ENCODE measurements at places on chromosomes 3 and 15. TPM values are rescaled to one million over a fixed set of nuclear protein-coding genes. Genes with fewer than 3 reads are reported as not detected.

DNA sequence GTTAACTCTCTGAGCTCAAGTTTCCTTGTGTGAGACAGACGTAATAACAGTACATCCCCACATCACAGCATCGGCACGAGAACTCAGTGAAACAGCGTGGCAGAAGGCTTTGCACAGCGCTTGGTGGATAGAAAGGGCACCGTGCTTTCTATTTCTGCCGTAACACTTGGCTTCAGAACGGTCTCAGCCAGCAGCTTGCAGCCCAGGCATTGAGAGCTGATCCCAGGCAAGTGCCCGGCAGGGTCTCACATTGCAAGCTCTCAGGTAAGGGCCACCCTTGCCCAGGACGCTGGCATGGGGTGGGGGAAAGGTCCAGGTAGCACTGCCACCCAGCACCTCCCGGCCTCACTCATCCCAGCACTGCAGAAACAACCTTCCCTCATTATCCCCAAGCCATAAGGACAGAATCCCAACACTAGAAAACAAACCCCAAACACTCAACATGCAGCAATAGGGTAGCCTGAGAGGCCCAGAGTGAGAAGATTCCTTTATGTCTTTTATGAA, 70.5 kb upstream of the ITGA11 start:
- no peak overlapping the region for H3K4me3 ChIP-seq
- H3K27me3 ChIP-seq, result peaks cover 19% of the 10 kb centered on the region
- no peak for DNase-seq
- H3K27ac ChIP-seq, result no peak overlapping the region
- no peaks in the 10 kb centered on the region for H3K36me3 ChIP-seq

- H3K27ac ChIP-seq, result no peak overlapping the region
- peaks cover 25% of the 10 kb centered on the region for H3K27me3 ChIP-seq
- no peaks in the 10 kb centered on the region for H3K4me1 ChIP-seq
Observed at GRCh38 chr3:16171009-16171408, 3.5 kb upstream of the GALNT15 start.

DNA sequence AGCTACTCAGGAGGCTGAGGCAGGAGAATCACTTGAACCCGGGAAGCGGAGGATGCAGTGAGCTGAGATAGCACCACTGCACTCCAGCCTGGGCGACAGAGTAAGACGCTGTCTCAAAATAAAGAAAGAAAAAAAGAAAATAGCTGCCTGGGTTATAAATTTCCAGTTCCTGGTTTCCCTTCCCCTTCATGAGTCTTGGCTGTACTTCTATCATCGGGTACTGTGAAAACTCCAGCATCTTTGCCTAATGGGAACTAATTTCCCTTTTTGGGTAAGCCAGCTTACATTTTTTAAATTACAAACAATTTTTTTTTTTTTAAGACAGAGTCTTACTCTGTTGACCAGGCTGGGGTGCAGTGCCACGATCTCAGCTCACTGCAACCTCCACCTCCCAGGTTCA, 15.0 kb downstream of the DENND4A start:
- no peak overlapping the region for H3K27ac ChIP-seq
- H3K36me3 ChIP-seq, result peaks cover 27% of the 10 kb centered on the region
- H3K4me1 ChIP-seq, result peaks cover 38% of the 10 kb centered on the region
- no peak for DNase-seq

- no peak overlapping the region for H3K27ac ChIP-seq
- no peaks in the 10 kb centered on the region for H3K36me3 ChIP-seq
- H3K4me1 ChIP-seq, result no peaks in the 10 kb centered on the region
- DNase-seq, result no peak
- peaks cover 4% of the 10 kb centered on the region for H3K27me3 ChIP-seq
Observed at GRCh38 chr3:44886561-44886960, 12.2 kb downstream of the TGM4 start.

- no peak overlapping the region for H3K27ac ChIP-seq
- H3K27me3 ChIP-seq, result peaks cover 12% of the 10 kb centered on the region
- H3K36me3 ChIP-seq, result no peaks in the 10 kb centered on the region
- H3K4me1 ChIP-seq, result no peaks in the 10 kb centered on the region
- H3K4me3 ChIP-seq, result no peak overlapping the region
- DNase-seq, result no peak
Observed at GRCh38 chr3:81788610-81789009, 27.2 kb upstream of the GBE1 start.

DNA sequence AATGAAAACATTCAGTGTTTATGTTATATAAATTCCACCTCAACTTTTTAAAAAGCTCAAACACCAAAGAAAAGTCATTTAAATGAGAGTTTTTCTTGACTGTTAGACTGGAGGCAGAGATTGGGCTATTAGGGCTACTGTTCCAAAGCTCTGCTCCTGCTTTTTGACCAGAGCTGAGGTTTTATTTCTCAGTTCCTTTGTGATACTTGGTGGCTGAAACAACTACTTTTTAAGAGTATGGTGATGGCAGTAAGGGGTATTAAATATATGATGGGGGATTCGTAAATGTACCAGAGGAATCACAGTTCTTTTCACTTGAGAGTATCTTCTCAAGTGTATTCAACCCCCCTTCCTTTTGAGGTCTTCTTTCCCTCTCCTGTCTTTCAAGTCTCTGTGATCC, 186.1 kb upstream of the CGNL1 start:
- H3K27me3 ChIP-seq, result no peaks in the 10 kb centered on the region
- no peaks in the 10 kb centered on the region for H3K4me1 ChIP-seq
- H3K27ac ChIP-seq, result no peak overlapping the region
- DNase-seq, result no peak
- no peak overlapping the region for H3K4me3 ChIP-seq

- H3K27ac ChIP-seq, result peak overlapping the region; percentile 91
- peaks cover 28% of the 10 kb centered on the region for H3K36me3 ChIP-seq
- H3K27me3 ChIP-seq, result no peaks in the 10 kb centered on the region
- H3K4me3 ChIP-seq, result peak overlapping the region; percentile 95
- no peak for DNase-seq
Observed at GRCh38 chr15:31331389-31331788, 4.8 kb downstream of the KLF13 start.

- no peaks in the 10 kb centered on the region for H3K4me1 ChIP-seq
- no peak overlapping the region for H3K4me3 ChIP-seq
- H3K27ac ChIP-seq, result no peak overlapping the region
Observed at GRCh38 chr3:176766862-176767261, 430.4 kb downstream of the TBL1XR1 start.

- no peak overlapping the region for H3K27ac ChIP-seq
- no peak for DNase-seq
- peaks cover 3% of the 10 kb centered on the region for H3K4me1 ChIP-seq
- no peaks in the 10 kb centered on the region for H3K36me3 ChIP-seq
Observed at GRCh38 chr15:93109336-93110102, 20.5 kb upstream of the RGMA start.

- peaks cover 2% of the 10 kb centered on the region for H3K36me3 ChIP-seq
- H3K27ac ChIP-seq, result peak overlapping the region; percentile 18
- H3K27me3 ChIP-seq, result no peaks in the 10 kb centered on the region
Observed at GRCh38 chr3:43378066-43378935, 92.0 kb downstream of the SNRK start.

DNA sequence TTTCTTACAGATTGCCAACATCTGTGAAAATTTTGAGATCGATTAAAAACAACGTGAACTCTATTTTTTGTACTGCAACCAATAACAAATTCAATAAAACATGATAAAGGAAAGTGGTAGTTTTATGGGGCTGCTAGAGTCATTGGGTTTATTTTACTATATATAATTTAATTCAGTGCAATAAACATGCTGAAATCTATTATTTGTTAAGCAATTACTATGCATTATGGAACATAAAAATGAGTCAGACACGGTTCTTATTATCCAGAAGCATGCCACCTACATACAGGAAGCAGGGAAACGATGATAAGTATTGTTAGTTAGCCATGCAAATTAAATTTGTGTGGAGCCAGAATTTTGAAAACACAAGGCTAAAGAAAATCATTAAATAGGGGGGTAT, 27.2 kb downstream of the NPHP3 start:
- H3K27ac ChIP-seq, result no peak overlapping the region
- H3K36me3 ChIP-seq, result peaks cover 24% of the 10 kb centered on the region
- no peak for DNase-seq
- no peaks in the 10 kb centered on the region for H3K4me1 ChIP-seq

DNA sequence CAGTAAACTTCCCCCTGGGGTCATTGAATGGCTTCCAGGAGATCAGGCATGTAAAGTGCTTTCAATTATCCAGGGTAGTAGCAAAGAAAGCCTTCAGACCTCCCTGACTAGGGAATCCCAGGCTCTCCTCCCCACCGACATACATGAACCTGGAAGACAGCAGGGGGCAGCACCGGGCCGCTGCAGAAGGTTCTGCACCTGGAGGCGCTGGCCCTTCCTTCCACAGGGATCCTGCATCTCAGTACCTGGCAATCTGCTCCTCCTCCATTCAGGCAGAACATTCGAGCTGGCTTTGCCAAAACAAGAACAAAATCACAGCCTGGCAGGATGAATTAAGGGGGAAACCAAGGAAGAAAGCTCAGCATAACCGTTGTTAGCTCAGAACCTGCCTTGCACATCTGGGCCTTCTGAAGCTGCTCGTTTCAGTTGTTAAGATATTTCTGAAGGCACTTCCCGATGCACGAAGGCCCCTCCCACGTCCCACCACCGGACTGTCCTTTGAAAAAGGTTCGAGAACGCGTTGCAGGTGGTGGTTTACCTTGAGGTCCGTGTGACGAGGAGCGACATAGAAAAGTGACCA, 237.7 kb downstream of the SLCO3A1 start:
- no peak overlapping the region for H3K4me3 ChIP-seq
- peaks cover 16% of the 10 kb centered on the region for H3K4me1 ChIP-seq
- peaks cover 5% of the 10 kb centered on the region for H3K36me3 ChIP-seq
- H3K27ac ChIP-seq, result no peak overlapping the region
- H3K27me3 ChIP-seq, result no peaks in the 10 kb centered on the region

- H3K36me3 ChIP-seq, result no peaks in the 10 kb centered on the region
- no peak overlapping the region for H3K4me3 ChIP-seq
- DNase-seq, result peak; percentile 62
- no peak overlapping the region for H3K27ac ChIP-seq
Observed at GRCh38 chr3:120418866-120419490, 31.8 kb downstream of the FSTL1 start.

- no peak overlapping the region for H3K4me3 ChIP-seq
- peaks cover 21% of the 10 kb centered on the region for H3K4me1 ChIP-seq
- H3K27ac ChIP-seq, result no peak overlapping the region
- H3K27me3 ChIP-seq, result no peaks in the 10 kb centered on the region
- peak; percentile 41 for DNase-seq
Observed at GRCh38 chr3:126081618-126082361, 2.1 kb downstream of the SLC41A3 start.

- DNase-seq, result no peak
- no peak overlapping the region for H3K27ac ChIP-seq
- H3K4me3 ChIP-seq, result no peak overlapping the region
- H3K27me3 ChIP-seq, result peaks cover 25% of the 10 kb centered on the region
Observed at GRCh38 chr3:5292512-5292911, 105.0 kb downstream of the EDEM1 start.

- H3K27me3 ChIP-seq, result no peaks in the 10 kb centered on the region
- no peak overlapping the region for H3K4me3 ChIP-seq
- no peak for DNase-seq
- peaks cover 60% of the 10 kb centered on the region for H3K36me3 ChIP-seq
Observed at GRCh38 chr3:106190296-106190695, 321.5 kb upstream of the CBLB start.

Gene PRSS50
- not detected for total RNA-seq

Gene ROBO2
- total RNA-seq, result not detected

Gene HCLS1
- 312 TPM for total RNA-seq

Gene GNL3
- total RNA-seq, result 86.8 TPM

Data from activated CD8-positive, alpha-beta memory T cell treated with anti-CD3 and anti-CD28 coated beads, Interleukin-2, amount 10 ng/mL, durations not matched to agents 7 days and 5 days (primary cell).